ENCODE measurements at places on chromosomes 6 and 20. TPM values are rescaled to one million over a fixed set of nuclear protein-coding genes. Genes with fewer than 3 reads are reported as not detected.
A peak's percentile ranks its signal among the peaks of the same experiment; 100 is the strongest.

GRCh38 chr6:149459761-149460160 lies 25.1 kb downstream of the ZC3H12D start:
- H3K4me1 ChIP-seq: no peaks in the 10 kb centered on the region
- no peaks in the 10 kb centered on the region for H3K36me3 ChIP-seq
- no peak for DNase-seq
- no peak overlapping the region for H3K27ac ChIP-seq
- H3K4me3 ChIP-seq: no peak overlapping the region
- no peaks in the 10 kb centered on the region for H3K27me3 ChIP-seq

The SH3BGRL2 gene
- total RNA-seq: 44.3 TPM

GRCh38 chr20:33009214-33010132 lies 2.0 kb downstream of the BPIFB2 start:
- no peak overlapping the region for H3K4me3 ChIP-seq
- DNase-seq: peak; percentile 24
- H3K4me1 ChIP-seq: no peaks in the 10 kb centered on the region
- no peak overlapping the region for H3K27ac ChIP-seq

GRCh38 chr6:138943089-138943625 lies 44.9 kb downstream of the REPS1 start:
- no peaks in the 10 kb centered on the region for H3K36me3 ChIP-seq
- no peak for DNase-seq
- no peak overlapping the region for H3K27ac ChIP-seq
- no peak overlapping the region for H3K4me3 ChIP-seq
- no peaks in the 10 kb centered on the region for H3K27me3 ChIP-seq

GRCh38 chr6:37143585-37143984 lies 26.4 kb upstream of the PIM1 start:
- H3K27ac ChIP-seq: no peak overlapping the region
- no peaks in the 10 kb centered on the region for H3K27me3 ChIP-seq
- H3K36me3 ChIP-seq: no peaks in the 10 kb centered on the region
- H3K4me3 ChIP-seq: no peak overlapping the region
- peaks cover 30% of the 10 kb centered on the region for H3K4me1 ChIP-seq

The LGSN gene
- not detected for total RNA-seq

The PSORS1C2 gene
- total RNA-seq: not detected

GRCh38 chr20:54914995-54915394 lies 439.6 kb downstream of the DOK5 start:
- H3K4me1 ChIP-seq: no peaks in the 10 kb centered on the region
- H3K27ac ChIP-seq: no peak overlapping the region
- DNase-seq: no peak
- no peaks in the 10 kb centered on the region for H3K27me3 ChIP-seq

GRCh38 chr20:57566399-57566798 lies 5.5 kb downstream of the PCK1 start:
- H3K4me3 ChIP-seq: no peak overlapping the region
- H3K27me3 ChIP-seq: peaks cover 12% of the 10 kb centered on the region
- no peaks in the 10 kb centered on the region for H3K36me3 ChIP-seq
- no peaks in the 10 kb centered on the region for H3K4me1 ChIP-seq
- no peak overlapping the region for H3K27ac ChIP-seq

DNA sequence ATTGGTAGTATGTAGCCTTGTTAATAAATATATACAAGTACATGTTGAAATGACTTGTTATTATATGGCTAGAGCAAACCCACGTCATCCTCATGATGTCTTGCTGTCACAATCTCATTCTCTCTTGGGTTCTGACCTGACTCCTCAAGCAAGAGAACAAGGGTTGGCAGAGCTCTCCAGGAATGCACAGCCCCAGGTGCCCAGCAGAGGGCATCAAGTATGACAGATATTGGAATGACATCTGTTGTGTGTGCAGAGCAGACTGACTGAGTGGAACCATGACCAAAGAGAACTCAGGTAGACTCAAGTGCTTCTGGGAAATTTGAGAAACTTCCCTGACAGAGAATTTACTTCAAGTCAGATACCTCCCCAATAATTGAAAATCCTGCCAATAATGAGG lies 90.6 kb downstream of the PAX1 start:
- no peak overlapping the region for H3K4me3 ChIP-seq
- H3K27ac ChIP-seq: no peak overlapping the region
- no peaks in the 10 kb centered on the region for H3K4me1 ChIP-seq
- no peak for DNase-seq
- H3K27me3 ChIP-seq: no peaks in the 10 kb centered on the region

DNA sequence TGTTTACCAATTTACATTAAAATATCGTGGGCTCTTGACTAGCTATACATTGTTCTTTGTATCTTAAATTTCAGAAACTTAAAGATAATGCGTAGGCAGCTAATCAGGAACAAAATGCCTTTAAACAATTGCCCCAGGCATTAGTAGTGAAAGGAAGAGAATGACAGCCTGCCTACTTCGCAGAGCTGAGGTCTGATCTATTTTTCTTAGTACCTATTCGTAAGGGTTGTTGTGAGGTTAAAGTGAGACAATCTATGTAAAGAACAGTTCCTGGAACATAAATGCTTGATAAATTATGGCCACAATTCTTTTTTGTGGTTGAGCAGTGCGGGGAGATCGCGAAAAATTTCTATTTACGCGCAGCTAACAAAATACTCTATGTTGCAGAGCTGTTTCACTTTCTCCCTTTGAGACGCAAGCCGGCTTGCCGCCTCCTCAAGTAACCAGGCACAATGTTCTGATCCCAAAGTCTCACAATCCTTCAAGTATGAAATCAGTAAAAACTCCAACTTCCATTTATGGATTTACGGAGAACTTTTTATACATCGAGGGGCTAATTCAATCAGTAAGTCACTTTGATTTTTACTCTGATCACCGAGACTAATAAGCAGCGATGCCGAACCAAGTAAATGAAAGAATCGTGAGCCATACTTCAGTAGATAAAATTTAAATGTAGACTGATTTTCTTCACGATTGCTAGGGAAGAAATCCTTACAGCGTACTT lies 878 bp upstream of the PNRC1 start:
- DNase-seq: no peak
- H3K27me3 ChIP-seq: no peaks in the 10 kb centered on the region
- H3K4me1 ChIP-seq: peaks cover 3% of the 10 kb centered on the region
- peak overlapping the region; percentile 86 for H3K4me3 ChIP-seq

DNA sequence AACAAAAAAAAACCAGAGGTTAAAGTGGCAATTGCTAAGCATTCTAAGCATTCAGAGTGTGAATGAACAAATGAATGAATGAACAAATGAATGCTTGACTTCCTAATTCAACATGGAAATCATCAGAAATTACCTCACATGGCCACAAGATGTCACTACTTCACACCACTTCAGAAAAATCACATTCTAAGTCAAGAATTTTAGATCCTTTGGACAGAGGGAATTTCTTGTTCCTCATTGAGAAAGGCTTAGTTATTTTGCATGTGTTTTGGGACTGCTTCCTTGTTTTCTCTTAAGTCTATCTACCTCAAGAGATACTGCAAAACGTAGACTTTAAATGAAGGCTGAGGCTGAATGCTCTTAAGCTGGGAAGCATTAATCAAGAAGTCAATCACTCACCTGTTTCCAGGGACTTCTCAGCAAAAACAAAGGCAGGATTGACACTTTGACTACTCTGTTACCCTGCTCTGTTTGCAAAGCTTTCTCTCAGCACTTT lies 120.2 kb downstream of the MBOAT1 start:
- DNase-seq: peak; percentile 34
- H3K4me1 ChIP-seq: no peaks in the 10 kb centered on the region
- H3K36me3 ChIP-seq: no peaks in the 10 kb centered on the region
- H3K27ac ChIP-seq: no peak overlapping the region
- H3K4me3 ChIP-seq: no peak overlapping the region

DNA sequence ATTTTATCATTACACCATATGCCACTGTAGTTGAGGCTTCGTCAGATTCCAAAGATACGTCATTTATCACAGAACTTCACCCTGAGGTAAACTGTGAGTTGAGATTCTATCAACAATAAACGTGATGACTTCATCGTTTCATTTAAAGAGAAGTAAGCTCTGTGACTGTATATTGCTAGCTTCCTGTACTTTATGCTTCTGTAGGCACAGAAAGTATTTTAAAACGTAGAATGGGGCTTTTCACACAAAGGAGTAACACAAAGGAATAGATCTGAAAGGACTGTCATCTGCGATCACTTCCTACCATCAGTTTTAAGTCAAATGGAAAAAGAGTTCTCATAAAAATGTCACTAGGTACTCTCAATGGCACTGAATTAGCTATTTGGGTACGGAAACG lies 234.4 kb upstream of the MCHR2 start:
- peak overlapping the region; percentile 75 for H3K4me3 ChIP-seq
- no peaks in the 10 kb centered on the region for H3K27me3 ChIP-seq
- H3K27ac ChIP-seq: peak overlapping the region; percentile 73
- no peak for DNase-seq

GRCh38 chr6:1363729-1364572 lies 25.4 kb upstream of the FOXF2 start:
- H3K4me1 ChIP-seq: no peaks in the 10 kb centered on the region
- H3K4me3 ChIP-seq: no peak overlapping the region
- H3K36me3 ChIP-seq: no peaks in the 10 kb centered on the region
- H3K27ac ChIP-seq: no peak overlapping the region
- H3K27me3 ChIP-seq: peaks cover 16% of the 10 kb centered on the region

DNA sequence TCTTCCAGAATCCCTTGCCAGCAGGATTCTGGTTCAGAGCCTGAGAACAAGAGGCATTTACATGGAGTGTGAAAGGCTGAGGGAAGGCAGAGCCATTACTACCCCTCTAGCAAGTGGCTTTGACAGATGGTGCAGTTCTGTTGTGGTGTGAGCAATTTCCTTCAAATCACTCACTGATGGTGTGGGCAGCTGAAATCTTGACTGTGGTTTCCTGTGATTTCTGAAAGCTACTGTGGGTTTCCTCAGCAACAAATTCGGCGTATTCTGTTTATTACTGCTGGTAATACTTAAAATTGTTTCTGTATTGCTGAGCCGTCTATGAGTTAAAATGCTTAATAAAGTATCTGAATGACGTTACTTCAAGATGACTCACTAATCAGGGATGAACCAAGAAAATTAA lies 181.5 kb upstream of the TCF21 start:
- no peaks in the 10 kb centered on the region for H3K4me1 ChIP-seq
- no peaks in the 10 kb centered on the region for H3K27me3 ChIP-seq
- no peak overlapping the region for H3K27ac ChIP-seq
- no peak overlapping the region for H3K4me3 ChIP-seq
- no peaks in the 10 kb centered on the region for H3K36me3 ChIP-seq

The GCNT2 gene
- total RNA-seq: 14.3 TPM
